ENCODE measurements at places on chromosomes 12 and 14.

DNA sequence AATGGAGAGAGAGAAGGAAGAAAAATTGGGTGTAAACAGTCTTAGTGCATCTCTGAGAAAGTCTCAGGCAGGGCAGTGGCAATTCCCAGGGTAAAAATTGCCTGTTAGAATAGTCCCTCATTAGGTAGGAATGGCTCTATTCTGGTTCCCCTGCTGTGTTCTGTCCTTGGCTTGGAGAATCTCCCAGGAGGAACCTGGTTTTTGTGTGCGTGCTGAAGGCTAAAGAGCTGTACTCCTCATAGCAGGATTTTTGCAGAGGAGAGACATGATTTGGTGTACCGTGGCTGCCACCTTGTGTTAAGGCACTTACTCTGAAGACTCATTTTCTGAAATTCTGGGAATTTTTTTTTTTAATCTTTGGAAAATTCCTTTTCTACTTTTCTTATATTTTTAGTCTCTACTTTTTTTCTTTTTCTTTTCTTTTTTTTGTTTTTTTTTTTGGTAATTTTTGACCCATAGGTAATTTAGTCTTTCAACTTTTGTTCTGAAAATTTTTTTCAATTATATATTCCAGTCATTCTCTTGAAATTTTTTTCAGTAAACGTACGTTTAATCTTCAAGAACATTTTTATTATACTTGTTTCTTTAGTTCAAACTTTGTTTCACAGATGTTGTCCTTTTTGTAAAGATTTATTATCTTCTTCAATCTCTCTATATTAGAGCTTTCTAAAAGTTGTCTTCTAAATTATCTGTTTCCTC lies 63.8 kb downstream of the FBXO33 start:
- DNase-seq: no peak

- DNase-seq: no peak
Measured at GRCh38 chr14:90273532-90273931, 17.2 kb downstream of the PSMC1 start.

GRCh38 chr12:3968523-3968922 lies 95.3 kb upstream of the PARP11 start:
- no peak for DNase-seq

GRCh38 chr14:22986508-22987054 lies 4.2 kb upstream of the AJUBA start:
- DNase-seq: peak; percentile 70

DNA sequence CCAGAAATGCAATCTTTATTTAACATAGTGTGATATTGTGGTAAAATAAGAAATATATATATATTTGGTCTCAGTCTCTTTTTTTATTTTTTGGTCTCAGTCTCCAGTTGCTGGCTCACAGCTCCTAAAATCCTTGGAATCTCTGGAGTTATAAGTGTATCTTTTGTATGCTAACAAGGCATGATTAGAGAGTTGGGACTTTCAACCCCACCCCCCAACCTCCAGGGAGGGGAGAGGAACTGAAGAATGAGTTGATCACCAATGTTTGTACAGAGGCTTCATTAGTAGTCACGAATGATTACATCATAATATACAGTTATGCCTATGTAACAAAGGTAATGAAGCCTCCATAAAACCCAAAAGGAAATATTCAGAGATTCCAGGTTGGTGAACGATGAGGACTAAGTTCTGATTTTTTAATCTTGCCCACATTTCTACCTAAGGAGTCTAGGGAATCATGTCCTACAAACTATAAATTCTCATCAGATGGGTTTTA lies 22.8 kb upstream of the LALBA start:
- no peak for DNase-seq

DNA sequence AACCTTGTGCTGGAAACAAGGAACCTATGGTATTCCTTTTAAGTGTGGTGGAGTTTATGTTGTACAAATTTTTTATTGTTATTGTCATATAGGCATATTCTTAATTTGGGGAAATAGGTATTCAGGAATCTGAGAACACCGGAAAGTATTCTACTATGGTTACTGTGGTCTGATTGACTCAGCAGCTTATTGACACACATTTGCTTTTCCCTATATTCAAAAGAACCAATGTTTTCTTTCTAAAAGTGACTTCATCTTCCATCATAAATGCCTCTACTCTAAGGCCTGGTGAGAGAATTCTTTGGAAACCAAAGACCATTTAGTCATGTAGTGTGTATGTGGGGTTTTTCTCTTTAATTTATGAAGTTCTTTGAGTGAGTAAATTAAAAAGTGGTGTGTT lies 474.8 kb downstream of the TMTC2 start:
- DNase-seq: no peak

DNA sequence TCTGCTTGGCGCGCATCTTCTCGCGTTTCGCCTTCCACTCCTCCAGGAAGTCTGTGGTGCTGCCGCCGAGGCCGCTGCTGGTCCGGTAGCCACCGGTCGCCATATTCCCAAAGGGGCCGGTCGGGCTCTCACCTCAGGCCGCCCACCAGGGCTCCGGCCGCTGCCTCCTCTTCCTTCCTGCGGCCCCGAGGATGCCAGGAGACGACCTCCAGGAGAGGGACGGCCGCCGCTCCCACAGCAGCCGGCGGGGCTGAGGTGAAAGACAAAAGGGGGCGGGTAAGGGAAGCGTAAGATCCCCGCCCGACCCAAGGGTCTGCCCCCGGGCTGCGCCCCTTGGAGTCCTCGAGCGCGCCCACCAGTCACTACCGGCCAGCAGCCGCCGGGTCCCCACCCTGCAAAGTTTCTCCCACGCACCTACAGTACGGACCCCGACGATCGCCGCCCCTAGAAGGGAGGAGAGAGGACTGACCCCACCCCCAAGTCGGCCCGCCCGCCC lies 574 bp downstream of the PAWR start:
- DNase-seq: peak; percentile 67

- DNase-seq: no peak
Measured at GRCh38 chr12:28998662-28999120, 150.4 kb upstream of the FAR2 start.

DNA sequence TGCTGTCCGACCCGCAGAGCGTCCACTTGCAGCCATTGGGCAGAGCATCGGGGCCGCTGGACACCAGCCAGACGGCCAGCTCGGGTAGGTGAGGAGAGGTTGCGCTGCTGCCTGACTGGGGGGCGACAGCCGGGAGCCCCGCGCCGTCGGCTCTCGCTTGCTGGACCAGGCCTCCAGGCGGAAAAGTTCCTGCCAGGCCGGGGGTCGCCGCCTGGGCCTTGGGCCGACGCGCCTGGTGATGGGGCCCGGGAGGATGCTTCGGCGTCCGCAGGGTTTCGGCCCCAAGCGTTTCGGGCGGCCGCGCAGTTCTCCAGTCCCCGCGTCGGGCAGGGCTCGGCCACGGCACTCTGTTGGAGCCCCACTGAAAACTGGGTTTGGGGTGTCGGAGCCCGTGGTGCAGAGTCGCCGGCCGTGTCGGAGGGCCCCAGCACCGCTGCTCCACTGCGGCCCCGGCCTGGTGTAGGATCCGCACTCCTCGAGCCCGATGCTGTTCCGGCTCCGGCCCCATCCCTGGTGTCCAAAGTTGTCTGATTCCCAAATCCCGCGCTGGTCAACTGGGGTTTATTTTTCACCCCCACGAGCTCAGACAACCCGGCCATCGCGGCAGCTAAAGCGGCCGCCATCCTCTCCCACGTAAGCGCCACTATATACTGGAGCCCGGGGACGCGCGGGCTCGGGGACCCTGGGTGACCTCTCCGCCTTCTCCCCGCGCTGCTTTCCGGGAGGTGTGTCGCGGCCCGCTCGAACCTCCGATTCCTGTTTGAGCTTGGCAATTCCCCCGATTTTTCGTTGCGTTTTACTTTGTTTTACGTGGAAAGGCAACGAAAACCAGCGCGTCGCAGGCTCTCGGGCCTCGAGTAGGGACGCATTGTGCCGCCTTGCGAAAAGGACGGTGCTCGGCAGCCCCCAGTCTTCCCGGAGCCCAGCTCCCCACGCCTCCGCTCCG lies 872 bp downstream of the VSX2 start:
- no peak for DNase-seq

DNA sequence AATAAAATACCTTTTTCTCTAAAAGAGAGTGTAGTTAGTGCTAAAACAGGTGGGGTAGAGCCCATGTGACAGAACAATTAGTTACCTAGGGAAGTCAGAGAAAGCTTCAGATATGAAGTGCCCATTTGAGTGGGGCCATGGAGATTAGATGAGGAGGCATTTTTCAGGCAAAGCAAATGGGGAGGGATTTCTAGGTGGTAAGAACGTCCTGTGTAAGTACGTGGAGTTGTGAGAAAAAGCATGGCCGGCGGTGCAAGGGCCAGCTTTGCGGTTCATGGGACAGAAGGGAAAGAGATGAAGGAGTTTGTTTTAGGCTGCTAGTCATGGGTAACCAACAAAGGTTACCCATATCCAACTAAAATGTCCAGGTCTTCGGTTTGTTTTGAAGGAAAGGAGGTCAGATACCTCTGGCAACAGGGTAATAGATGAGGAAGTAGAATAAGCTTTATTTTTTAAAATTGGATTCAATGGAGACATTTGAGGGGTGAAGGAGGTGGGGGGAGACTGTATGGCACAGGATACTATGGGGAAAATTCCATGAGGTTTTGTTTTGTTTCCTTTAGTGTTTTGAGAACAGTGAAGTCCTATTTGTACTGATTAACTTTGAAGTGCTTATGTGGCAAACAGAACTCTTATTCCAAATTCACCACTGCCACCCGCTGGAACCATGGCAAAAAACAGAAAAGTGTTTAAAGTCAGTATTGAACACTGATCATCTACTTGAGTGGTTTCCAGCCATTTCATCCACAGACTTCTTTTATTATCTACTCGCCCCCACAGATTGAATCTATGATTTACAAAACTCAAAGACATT lies 10.0 kb upstream of the SNRPF start:
- DNase-seq: no peak

GRCh38 chr14:69331206-69331605 lies 66.9 kb downstream of the ERH start:
- no peak for DNase-seq

DNA sequence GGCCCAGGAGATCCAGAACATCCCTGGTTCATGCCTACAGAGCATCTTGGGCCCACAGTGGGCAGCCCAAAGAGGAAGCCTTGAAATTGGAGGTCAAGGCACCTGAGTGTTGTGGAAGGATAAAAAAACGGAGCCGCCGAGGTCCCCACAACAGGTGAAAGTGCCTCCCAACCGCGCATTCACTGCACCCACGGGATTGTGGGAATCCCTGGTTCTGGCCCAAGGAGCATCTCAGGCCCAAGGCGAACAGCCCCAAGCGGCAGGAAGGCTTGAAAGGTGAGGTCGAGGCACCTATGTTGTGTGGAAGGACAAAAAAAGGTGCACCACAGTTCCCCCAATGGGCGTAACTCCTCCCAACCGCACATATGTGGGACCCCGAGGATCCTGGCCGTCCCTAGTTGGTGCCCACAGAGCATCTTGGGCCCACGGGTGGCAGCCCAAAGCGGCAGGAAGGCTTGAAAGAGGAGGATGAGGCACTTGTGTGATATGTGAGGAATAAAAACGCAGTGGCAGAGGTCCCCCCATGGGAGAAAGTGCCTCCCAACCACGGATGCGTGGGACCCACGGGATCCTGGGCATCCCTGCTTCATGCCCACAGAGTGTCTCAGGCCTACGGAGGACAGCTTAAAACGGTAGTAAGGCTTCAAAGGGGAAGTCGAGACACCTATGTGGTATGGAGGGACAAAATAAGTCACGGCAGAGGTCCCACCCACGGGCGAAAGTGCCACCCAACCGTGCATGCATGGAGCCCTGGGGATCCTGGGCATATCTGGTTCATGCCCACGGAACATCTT lies 583.9 kb downstream of the ALG10 start:
- DNase-seq: peak; percentile 1

GRCh38 chr12:54126696-54127537 lies 61.9 kb downstream of the SMUG1 start:
- DNase-seq: peak; percentile 20

DNA sequence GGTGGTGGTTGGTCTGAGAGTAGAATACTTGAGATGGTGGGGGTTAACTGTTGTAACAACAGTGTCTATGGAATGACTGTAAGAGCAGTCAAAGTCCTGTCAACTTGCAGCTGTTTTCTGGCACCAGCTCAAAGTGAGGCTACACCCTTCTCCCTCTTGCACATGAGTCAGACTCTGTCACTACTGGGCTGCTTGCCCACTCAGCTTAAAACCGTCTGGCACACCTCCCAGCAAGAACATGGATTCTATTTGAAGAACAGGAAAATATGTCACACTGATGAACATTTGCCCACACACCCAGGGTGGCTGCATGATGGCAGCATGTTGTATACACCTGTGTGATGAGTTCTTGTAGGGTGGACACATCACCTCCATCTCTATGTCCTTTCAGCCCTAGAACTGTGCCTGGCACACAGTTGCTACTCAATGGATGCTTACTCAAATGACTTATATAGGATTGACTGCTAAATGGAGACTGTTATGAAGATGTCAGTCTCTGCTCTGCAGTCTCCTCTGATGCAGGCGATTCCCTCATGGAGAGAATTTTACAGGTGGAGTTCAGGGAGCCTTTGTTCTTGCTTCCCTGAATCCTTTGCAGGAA lies 19.3 kb upstream of the SERPINA6 start:
- no peak for DNase-seq

- no peak for DNase-seq
Measured at GRCh38 chr14:89504602-89505313, 87.7 kb upstream of the FOXN3 start.

- DNase-seq: no peak
Measured at GRCh38 chr14:58133739-58134138, 18.3 kb downstream of the ARMH4 start.

DNA sequence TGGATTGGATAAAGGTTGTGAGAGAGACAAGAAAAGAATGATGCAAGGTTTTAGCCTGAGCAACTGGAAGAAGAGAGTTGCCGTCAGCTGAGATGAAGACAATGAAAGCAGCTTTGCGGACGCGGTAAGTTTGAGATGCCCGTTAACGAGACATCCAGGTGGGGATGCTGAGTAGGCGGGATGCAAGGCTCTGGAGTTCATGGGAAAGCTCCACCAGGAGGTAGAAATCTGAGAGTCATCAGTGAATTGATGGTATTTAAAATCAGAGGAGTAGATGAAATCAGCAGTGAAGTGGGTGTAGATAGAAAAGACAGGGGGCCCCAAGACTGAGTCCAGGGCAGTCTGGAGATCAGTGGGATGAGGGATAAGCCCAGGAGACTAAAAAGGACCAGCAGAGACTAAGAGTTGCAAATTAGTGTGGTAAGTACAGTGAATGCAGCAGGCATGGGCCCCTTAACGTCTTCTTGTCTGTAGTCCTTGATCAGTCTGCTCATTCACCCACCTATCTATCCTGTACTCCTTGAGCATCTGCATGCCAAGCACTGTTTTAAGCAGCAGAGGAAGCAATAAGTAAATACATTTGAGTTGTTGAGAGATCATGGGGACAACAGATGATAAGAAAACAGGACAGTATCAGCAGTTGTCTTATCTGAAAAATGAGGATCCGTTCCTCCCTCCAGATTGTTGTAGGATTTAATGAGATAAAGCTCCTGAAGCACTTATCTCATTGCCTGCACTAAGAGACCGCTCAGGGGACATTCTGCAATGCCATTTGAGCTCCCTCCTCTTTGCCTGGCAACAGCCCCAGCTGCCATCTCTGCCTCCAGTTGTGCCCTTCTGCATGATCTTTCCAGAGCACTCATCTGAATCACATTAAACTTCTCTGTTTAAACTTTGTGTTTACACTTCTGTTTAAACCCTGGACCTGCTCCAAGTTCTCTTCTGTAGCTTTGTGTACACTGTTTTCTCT lies 91.5 kb downstream of the APAF1 start:
- DNase-seq: no peak
